ENCODE measurements at places on chromosomes 2 and 18.

- no peak for DNase-seq
These were observed 19.1 kb downstream of the LRP2 start for GRCh38 chr2:169343202-169343601.

DNA sequence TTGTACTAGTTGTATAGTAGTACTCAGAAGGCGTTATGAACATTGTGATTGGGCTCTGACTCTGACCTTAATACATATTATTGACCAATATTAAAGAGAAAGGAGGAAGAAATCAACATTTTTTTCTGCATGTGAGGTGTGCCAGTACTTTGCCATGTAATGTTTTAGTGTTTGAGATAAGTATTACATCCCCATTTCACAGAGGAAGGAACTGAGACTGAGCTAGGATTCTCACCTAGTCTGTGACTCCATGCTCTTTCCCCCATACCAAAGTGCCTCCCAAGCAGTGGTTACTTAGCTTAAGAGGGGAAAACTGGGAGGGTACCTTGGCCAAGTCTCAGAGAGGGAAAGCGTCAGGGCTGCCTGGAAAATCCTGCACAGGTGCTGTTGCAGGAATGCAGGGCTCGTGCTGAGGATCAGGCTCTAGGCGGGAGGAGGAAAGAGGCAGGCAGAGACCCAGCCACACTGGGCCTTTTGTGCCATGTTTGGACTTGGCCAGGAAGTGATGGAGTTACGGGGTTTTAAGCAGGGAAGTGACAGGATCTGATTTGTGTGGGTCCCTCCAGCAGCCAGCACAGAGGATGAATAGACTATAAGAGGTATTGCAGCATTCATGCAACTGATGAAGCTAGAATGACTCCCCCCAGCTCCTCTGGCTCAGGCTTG is 1.7 kb downstream of the PNKD start:
- DNase-seq: no peak

DNA sequence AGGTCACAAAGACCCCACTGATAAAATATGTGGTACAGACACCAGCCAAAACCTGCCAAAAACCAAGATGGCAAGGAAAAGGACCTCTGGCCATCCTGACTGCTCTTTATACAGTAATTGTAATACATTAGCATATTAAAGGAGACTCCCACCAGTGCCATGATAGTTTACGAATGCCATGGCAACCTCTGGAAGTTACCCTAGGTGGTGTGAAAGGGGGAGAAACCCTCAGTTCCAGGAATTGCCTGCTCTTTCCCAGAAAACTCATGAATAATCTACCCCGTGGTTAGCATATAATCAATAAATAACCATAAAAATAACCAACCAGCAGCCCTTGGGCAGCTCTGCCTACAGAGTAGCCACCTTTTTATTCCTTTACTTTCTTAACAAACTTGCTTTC is 129.8 kb upstream of the EPB41L3 start:
- no peak for DNase-seq

DNA sequence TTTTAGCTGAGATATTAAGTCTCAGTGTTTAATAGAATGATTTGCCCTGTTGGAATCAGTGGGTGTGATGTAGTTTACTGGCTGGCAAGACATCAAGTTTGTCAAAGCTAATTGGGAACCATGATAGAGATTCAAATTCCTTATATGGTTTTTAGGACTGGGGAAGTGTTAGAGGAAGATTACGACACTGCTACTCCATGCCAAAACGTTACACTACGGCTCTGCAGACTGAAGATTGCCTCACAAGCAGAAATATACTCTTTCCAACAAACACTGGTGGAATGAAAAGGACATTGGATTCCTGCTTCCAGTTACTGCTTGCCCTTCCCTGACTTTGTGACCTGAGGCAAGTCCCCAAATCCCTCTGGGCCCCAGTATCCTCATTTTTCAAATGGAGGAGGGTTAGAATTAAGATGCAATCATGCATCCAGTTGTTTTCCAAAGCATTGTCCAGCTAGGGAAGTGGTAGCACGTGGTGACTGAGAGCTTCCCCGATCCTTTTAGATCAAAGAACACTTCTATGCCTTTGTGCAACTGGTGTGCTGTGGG is 147.6 kb downstream of the CDC42EP3 start:
- no peak for DNase-seq

DNA sequence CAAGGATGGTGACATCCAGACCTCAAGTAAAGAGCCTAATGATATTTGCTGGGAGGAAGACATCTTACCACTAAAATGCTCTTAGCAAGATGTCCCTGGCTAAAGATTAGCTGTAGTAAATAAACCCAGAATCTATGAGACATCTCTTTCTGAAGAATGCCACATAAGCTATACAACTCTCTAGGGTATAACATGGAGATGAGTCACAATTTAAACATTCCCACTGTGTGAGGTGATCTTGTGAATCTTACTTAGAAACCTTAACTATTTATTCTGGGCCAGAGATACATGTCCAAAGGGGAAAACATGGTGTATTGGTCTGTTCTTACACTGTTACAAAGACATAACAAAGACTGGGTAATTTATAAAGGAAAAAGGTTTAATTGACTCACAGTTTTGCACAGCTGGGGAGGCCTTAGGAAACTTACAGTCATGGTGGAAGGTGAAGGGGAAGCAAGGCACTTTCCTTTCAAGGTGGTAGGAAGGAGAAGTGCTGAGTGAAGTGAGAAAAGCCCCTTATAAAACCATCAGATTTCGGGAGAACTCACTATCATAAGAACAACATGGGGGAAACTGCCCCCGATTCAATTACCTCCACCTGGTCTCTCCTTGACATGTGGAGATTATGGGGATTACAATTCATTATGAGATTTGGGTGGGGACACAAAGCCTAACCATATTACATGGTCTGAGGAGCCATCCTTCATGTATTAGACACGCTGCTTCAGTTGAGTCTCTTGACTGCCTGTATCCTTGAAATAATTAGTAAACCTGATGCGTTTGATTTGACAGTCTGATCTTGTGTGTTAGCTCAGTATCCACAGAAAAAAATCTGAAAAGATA is 17.1 kb downstream of the KRCC1 start:
- no peak for DNase-seq

Data from stimulated activated CD4-positive, alpha-beta T cell treated with anti-CD3 and anti-CD28 coated beads, Interleukin-1b, Interleukin-23, amount 100 ng/mL, for 48 hours (primary cell).